ENCODE measurements at places on chromosomes 4 and X. TPM values are rescaled to one million over a fixed set of nuclear protein-coding genes. Genes with fewer than 3 reads are reported as not detected.

The P2RY4 gene
- not detected for total RNA-seq

The H2BW2 gene
- total RNA-seq, result not detected

The USP51 gene
- 2.0 TPM for total RNA-seq

DNA sequence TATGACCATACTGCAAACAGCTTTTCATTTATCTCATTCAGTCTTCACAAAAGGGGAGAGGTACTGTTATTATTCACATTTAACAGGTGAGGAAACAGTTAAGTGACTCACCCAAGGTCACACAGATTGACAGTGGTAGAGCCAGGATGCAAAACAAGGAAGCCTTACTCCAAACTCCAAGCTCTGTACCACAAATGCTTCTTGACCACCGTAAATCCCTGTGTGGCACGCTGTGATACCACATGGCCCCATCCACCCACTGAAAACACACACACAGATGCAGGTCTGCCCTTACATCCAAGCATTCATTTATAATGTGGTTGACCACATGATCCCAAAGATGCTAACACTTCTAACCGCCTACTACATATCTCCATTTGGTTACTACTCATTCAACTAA, 129.5 kb downstream of the TSPAN5 start:
- DNase-seq, result no peak

DNA sequence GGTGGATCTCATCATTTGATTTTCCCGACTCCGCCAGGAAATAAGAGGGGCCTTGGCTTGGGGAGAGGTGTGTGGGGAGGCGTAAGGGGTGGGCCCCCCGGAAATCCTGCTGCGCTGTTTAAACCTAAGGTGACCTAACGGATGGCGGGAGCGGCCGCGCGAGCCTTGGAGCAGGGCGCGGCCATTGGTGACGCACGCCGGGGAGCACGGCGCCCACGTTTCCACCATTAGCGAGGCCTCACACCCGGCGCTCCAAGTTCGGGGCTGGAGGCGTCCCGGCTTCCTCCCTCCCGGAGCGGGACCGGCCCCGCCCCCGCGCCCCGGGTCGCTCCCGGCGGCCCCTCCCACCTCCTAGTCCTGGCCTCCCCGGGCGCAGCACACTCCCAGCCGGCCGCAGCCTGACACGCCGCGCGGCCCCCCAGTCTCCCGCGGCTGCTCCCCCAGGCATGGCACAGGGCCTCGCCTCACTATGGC, at the start of gene SMS:
Gene SMS (plus strand): TSS at position 354 of the 474 bp plus-strand sequence. CDS start 116 bp downstream, at position 470.
- peak; percentile 87 for DNase-seq

DNA sequence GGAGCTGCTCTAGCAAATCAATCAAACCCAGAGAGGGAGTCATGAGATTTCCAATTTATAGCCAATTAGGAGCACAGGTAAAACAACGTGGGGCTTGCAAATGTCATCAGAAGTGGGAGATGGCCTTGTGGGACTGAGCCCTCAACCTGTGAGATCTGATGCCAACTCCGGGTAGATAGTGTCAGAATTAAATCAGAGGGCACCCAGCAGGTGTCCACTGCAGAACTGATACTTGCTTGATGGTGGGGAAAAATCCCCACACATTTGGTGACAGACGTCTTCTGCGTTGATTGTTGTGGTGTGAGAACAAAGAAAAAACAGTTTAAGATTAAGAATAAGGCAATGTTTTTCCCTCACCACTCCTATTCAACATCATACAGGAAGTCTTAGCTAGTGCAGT, 1402.8 kb downstream of the RAPGEF2 start:
- DNase-seq, result no peak

All from Daoy (cell line).